ENCODE measurements at places on chromosomes 5 and 9. TPM values are rescaled to one million over a fixed set of nuclear protein-coding genes. Genes with fewer than 3 reads are reported as not detected.

DNM1 gene
- total RNA-seq, result 30.4 TPM

DNA sequence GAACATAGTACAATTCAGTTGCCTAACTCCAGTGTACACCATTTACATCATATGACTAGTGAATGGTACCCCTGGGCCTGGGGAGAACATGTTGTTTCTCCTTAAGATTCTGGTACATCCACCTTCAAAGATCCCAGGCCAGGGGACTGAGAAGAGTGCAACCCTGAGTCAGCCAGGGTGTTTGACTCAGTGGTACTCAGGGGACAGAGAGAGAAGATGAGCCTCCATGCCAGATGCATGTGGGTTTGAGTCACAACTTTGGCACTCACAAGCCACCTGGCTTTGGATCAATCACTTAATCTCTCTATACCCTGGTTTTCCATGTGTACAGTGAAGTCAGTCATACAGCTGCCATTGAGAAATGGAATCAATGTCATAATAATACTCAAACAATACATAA lies 53.7 kb downstream of the MAP1B start:
- DNase-seq, result peak; percentile 77
- H3K27me3 ChIP-seq, result no peaks in the 10 kb centered on the region
- no peaks in the 10 kb centered on the region for H3K36me3 ChIP-seq

DNA sequence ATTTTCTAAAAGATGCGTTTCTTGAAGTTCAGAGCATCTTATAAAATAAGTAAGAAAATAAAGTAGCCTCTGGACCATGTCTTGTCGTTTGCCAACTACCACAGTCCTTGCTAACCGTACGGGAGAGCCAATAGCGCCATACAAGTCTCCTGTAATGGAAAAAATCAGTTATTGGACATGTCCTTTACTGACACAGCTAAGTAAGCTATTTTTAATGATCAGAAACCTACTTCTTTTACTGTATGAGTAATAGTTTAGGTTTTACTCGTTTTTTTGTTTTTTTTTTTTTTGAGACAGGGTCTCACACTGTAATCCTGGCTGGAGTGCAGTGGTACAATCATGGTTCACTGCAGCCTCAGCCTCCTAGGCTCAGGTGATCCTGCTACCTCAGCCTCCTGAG lies 37.7 kb upstream of the RAPGEF6 start:
- DNase-seq, result peak; percentile 20
- no peaks in the 10 kb centered on the region for H3K27me3 ChIP-seq
- H3K4me1 ChIP-seq, result peaks cover 17% of the 10 kb centered on the region

DNA sequence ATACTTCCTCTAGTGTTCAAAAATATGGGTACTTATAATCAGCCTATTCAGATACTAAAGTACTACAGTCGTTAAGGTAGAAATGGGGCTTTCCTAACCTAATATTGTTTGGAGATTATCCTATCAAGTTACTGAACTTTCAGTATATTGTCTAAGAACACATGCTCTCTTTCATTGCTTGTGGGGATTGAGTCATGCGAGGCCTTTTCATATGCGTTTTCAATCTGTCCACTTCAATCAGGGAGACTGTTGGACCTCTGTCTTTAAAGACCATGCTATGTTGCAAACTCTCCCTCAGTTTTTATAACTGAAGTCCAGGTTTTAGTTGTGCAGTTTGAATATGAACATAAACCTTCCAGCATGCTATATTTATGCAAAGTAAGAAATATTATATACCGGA lies 15.0 kb downstream of the PRR16 start:
- no peak overlapping the region for H3K4me3 ChIP-seq
- no peaks in the 10 kb centered on the region for H3K4me1 ChIP-seq
- no peak overlapping the region for H3K27ac ChIP-seq
- peak; percentile 54 for DNase-seq
- no peaks in the 10 kb centered on the region for H3K27me3 ChIP-seq

- DNase-seq, result peak; percentile 87
- no peaks in the 10 kb centered on the region for H3K4me1 ChIP-seq
- no peaks in the 10 kb centered on the region for H3K27me3 ChIP-seq
- no peak overlapping the region for H3K4me3 ChIP-seq
- H3K27ac ChIP-seq, result no peak overlapping the region
These were observed 63.8 kb upstream of the RNF130 start for GRCh38 chr5:180135128-180135955.

DNA sequence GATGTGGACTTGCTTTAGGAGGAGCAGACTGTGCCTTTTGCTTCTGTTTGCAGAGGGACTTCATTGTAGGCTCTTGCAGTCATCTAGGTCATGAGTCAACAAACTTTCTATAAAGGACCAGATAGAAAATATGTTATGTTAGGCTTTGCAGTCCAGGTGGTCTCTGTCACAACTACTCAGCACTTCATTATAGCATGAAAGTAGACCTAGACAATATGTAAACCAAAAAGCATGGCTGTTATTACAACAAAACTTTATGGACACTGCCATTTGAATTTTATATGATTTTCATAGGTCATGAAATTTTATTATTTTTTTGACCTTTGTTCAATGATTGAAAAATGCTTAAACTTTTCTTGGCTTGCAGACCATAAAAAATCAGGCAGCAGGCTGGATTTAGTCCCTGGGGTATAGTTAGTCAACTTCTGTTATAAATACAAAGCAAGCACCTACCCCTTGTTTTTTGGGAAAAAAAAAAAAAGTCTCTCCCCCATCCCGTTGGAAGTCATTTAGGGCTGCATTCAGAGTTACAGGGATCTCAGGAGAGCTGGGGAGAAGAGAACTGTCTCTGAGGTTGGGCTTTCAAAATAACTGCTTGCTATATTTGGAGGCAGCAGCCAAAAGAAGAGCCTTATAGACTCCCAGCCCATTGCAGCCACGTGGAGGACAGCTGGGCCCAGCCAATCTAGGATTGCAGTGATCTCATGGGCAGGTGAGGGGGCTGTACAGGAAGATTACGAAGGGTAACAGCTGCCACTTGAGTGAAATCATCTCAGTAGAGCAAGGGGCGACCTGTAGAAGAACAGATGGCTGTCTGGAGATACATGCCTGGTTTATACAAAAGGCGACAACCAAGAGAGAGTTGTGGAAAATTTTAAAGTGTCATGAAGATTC lies 136.6 kb upstream of the TNC start:
- peaks cover 8% of the 10 kb centered on the region for H3K4me1 ChIP-seq
- no peaks in the 10 kb centered on the region for H3K27me3 ChIP-seq
- no peak for DNase-seq
- H3K27ac ChIP-seq, result no peak overlapping the region
- H3K36me3 ChIP-seq, result no peaks in the 10 kb centered on the region
- H3K4me3 ChIP-seq, result no peak overlapping the region

GRCh38 chr5:176837707-176838115 lies 27.4 kb downstream of the UNC5A start:
- H3K36me3 ChIP-seq, result no peaks in the 10 kb centered on the region
- H3K4me1 ChIP-seq, result no peaks in the 10 kb centered on the region
- H3K27ac ChIP-seq, result no peak overlapping the region
- peaks cover 7% of the 10 kb centered on the region for H3K27me3 ChIP-seq
- DNase-seq, result peak; percentile 88

- H3K27ac ChIP-seq, result no peak overlapping the region
- H3K36me3 ChIP-seq, result no peaks in the 10 kb centered on the region
- no peak overlapping the region for H3K4me3 ChIP-seq
- peak; percentile 67 for DNase-seq
- H3K4me1 ChIP-seq, result no peaks in the 10 kb centered on the region
These were observed 192.3 kb downstream of the DEPDC1B start for GRCh38 chr5:60507687-60508086.

DNA sequence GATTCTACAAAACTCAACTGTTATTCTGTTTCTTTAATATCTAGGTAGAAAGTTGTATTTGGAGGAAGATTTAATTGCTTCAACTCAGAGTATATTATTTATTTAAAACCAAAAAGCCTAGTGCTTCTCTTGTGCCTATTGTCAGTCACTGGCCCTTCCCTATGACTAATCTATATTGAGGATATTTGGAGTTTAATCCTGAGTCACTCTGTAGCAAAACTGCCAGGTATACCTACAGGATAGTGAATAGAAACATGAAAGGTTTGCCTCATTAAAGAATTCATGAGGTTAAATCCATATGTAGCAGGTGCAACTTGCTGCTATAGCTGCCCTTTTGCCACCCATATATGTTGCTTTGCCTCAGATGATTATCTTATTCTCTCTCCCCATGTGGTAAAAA lies 15.1 kb downstream of the PLK2 start:
- no peak for DNase-seq
- no peaks in the 10 kb centered on the region for H3K27me3 ChIP-seq
- H3K4me3 ChIP-seq, result no peak overlapping the region
- no peaks in the 10 kb centered on the region for H3K36me3 ChIP-seq

NCS1 gene
- 52.0 TPM for total RNA-seq

GRCh38 chr5:98904780-98905179 lies 24.0 kb downstream of the CHD1 start:
- no peak overlapping the region for H3K4me3 ChIP-seq
- DNase-seq, result peak; percentile 65

GRCh38 chr5:79456400-79456799 lies 57.5 kb downstream of the HOMER1 start:
- DNase-seq, result peak; percentile 19
- H3K36me3 ChIP-seq, result no peaks in the 10 kb centered on the region
- no peaks in the 10 kb centered on the region for H3K4me1 ChIP-seq
- H3K27me3 ChIP-seq, result no peaks in the 10 kb centered on the region
- no peak overlapping the region for H3K4me3 ChIP-seq

DNA sequence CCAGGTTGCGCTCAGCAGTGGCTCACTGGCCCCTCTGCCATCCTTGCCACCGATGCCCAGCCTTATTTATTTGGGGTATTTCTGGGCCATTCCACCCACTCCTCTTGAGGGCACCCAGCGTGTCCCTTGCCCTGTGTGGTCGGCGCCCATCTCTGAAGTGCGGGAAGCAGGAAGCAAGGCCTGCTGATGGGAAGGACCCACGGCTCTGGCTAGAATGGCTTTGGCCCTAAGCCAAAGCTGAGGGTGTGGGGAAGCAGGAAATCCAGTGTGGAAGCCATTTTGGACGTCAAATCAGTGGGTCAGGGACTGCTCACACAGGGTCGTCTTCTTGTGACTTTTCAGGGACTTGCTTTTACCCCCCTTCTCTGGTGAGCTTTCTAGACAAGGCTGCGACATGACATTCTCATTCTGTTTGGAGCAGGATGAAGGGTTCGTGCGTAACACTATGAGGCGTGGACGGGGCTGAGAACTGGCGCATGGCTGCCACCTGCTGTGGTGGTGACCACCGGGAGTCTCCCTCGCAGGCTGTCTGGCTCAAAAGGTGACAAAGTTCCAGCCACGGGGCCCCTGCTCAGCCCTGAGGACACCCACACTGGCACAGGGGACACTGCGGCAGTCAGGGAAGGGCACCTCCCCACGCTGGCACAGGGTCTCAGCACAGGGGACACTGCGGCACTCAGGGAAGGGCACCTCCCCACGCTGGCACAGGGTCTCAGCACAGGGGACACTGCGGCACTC lies 50.7 kb upstream of the NKD2 start:
- peaks cover 20% of the 10 kb centered on the region for H3K27me3 ChIP-seq
- H3K36me3 ChIP-seq, result no peaks in the 10 kb centered on the region
- no peak for DNase-seq
- no peak overlapping the region for H3K4me3 ChIP-seq
- peak overlapping the region; percentile 67 for H3K27ac ChIP-seq

DNA sequence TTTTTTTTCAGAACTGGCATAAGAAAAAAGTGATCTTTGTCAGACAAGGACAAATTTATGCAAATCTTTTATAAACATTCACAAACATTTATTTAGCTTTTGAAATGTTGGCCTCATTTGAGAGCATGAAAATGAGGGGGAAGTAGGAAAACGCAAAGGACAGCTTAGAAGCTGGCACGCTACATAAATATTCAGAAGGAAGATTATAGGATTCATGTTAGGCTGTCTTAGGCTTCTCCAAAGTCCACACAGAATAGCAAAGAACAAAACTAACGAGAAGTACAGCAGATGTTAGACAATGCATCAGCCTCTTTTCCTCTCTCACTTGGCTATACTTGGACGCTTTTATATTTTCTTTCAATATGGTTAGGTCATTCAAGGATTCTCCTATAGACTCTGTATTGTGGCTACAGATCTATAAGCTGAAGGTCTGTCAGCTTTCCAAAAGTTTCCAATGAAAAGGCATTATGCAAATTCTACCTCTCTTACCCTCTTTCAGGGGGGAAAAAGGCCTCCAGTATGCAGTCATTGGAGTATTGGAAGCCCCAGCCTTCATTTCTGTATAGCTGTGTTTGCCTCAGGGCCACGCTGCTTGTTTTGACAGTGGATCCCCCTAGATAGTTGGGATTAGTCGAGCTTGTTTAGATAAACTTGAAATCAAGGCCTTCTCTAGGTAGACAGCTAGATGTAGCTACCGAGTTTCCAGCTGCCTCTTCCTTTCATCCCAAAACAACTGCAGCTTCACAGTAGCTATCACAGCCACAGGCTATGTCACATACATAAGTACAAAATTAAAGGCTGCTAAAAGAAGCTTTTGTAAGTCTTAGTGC lies 153.0 kb downstream of the DENND1A start:
- no peak overlapping the region for H3K27ac ChIP-seq
- H3K27me3 ChIP-seq, result no peaks in the 10 kb centered on the region
- H3K36me3 ChIP-seq, result no peaks in the 10 kb centered on the region
- H3K4me1 ChIP-seq, result no peaks in the 10 kb centered on the region
- no peak for DNase-seq

FOXD4L3 gene
- total RNA-seq, result not detected

ALG2 gene
- 41.6 TPM for total RNA-seq

- no peak within 1 kb of the TSS for H3K27ac ChIP-seq
- DNase-seq, result peak; percentile 77
- H3K36me3 ChIP-seq, result no peaks in the 10 kb centered on the region
- peak within 1 kb of the TSS; percentile 81 for H3K4me3 ChIP-seq
- H3K27me3 ChIP-seq, result no peaks in the 10 kb centered on the region
These were observed at the start of gene ZNF483 for GRCh38 chr9:111525056-111525977. ZNF483 (plus strand) TSS chr9:111525179; CDS start chr9:111527396, 2,217 bp downstream.

TRIM36 gene
- total RNA-seq, result under 0.01 TPM

DNA sequence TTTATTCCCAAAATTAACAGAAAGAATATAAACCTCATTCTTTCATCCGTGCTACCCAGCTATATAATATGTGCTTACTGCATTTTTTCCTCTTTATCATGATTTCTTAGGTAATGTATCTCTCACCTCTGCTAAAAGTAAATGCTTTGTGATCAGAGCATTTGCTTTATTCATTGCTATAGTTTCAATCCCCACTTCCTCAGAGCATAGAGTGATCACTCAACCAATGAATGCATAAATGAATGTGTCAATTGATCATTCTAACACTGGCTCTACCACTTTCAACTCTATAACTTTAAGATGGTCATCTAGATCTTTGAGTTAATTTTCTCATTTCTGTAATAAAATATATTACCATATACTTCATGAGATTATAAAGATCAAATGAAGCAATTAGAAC lies 719.2 kb downstream of the CETN3 start:
- no peaks in the 10 kb centered on the region for H3K4me1 ChIP-seq
- H3K4me3 ChIP-seq, result no peak overlapping the region
- no peak for DNase-seq
- H3K27me3 ChIP-seq, result no peaks in the 10 kb centered on the region
- H3K27ac ChIP-seq, result no peak overlapping the region

GRCh38 chr9:136400038-136400834 lies at the start of gene SNAPC4:
SNAPC4 (minus strand) TSS chr9:136400170; CDS start chr9:136398428, 1,742 bp downstream.
- peaks cover 10% of the 10 kb centered on the region for H3K4me1 ChIP-seq
- H3K4me3 ChIP-seq, result peak within 1 kb of the TSS; percentile 74
- no peaks in the 10 kb centered on the region for H3K27me3 ChIP-seq
- DNase-seq, result peak; percentile 75
- H3K27ac ChIP-seq, result peak within 1 kb of the TSS; percentile 72
- H3K36me3 ChIP-seq, result peaks cover 24% of the 10 kb centered on the region

Data from fibroblast of lung (primary cell).